Large intestine (tissue), 12 donors: ENCODE measurements at places on chromosomes 16 and 17. TPM values are rescaled to one million over a fixed set of nuclear protein-coding genes. Genes with fewer than 3 reads are reported as not detected.

- no peak for DNase-seq
Measured at GRCh38 chr17:55318715-55319487, 54.1 kb downstream of the HLF start.

GRCh38 chr17:15452746-15453145 is 14.7 kb downstream of the CDRT4 start:
- DNase-seq, result no peak

DNA sequence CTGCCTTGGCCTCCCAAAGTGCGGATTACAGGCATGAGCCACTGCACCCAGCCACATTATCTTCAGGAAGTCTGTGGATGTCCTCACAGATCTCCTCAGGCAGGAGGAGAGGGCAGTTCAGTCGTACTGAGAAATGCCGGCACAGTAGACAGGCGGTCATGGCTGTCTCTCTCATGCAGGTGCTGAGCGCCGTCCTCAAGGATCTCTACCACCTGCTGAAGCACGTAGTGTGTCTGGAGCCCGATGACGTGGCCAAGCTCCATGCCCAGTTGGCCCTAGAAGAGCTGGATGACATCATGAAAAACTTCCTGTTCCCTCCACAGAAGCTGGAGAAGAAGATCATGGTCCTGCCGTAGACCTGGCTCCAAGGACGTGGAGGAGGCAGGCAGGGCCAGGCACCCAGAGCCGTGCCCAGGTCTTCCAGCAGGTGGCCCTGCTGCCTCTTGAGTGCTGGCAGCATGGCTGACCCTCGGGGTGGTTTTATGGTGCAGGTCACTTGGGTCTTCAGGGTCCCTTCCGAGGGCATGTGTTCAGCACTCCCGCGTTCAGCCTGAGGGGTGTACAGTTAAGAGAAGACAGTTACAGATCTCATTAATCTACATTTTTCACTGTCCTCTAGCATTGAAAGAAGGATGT is 22.0 kb upstream of the HAS3 start:
- no peak for DNase-seq

DNA sequence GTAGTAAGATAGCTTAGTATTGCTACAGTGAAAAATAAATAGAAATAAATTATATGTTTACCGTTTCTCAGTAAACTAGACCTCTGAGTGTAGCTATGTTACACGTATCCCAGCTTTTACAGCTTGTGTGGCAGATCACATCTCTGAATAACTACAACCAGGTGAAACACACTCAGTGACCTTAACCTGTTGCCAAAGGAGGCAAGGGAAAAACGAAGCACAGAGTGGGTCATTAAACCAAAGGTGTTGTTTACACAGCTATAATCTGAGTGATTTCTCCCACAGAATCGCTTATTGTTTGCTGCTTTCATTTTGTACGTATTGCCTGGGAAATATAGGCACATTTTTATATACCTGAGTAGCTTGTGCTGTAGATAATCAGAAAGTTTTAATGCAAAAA is 688.2 kb upstream of the KIF2B start:
- DNase-seq, result no peak

DNA sequence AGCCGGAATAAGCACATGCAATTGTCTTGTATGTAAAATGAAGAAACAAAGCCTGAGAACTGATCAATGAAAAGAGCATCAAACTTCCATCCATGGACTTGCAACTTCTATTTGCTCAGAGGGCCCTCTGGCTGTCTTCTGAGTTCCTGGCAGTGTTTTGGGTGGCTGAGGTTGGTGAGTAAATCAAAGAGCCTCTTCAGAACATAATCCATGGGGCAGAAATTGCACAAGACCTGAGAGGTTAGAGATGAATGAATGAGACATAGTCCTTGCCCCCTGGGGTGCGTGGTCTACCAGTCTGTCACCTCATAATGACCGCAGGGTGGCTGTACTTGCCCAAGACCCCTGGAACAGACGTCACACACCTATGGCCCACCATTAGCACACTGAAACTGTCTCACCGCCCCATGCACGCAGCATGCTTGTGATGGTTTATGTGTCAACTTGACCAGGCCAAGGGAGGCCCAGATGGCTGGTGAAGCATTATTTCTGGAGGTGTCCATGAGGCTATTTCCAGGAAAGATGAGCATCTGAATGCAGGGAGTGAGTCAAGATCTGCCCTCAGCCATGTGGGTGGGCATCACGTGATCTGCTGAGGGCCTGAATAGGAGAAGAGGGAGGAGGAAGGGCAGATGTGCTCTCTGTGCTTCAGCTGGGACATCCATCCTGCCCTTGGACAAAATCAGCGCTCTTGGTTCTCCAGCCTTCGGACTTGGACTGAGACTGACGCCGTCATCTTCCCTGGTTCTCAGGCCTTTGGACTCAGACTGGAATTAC is 8.3 kb downstream of the PIK3R6 start:
- DNase-seq, result no peak

DNA sequence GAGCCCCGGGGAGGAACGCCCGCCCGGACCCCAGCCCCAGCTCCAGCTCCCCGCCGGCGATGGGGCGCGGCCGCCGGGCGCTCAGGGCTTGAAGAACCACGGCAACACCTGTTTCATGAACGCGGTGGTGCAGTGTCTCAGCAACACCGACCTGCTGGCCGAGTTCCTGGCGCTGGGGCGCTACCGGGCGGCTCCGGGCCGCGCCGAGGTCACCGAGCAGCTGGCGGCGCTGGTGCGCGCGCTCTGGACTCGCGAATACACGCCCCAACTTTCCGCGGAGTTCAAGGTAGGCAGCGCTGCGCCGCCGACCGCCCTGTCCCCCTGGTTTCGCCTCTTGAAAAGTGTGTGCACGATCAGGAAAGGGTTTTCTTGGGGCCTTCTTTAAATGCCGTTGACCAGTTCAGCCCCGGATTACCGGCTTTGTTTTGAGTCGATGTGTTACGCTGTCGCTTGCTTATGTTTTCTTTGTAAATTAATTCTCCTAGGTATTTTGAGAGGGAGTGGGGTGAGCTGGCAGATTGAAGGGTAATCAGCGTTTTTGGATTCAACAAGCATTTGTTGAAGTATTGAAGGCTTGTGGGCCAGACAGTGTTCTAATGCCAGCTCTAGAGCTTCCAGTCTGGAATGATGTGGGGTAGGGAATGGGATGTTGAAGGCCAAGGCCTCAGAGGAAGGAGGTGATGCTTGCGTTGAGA is 681 bp downstream of the USP43 start:
- DNase-seq, result peak; percentile 62

DNA sequence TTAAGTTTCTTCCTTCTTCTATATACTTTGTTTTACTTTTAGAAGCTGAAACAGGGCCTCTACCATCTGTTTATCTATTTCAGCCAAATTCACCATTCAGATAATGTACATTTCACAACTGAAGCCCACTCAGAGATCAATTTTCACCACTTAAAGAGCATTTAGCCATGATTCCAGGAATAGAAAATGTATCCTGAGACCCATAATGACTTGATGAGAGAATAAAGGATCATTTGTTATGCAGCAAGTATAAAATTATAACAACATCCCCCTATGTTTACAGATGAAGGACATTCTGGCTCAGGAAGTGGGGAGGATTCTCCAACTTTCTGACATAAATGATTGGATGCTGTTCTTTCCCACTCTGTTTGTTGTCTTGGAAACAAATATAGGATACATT is 962.1 kb upstream of the EEF2KMT start:
- no peak for DNase-seq

GRCh38 chr17:82666931-82667667 is 18.9 kb upstream of the WDR45B start:
- no peak for DNase-seq

DNA sequence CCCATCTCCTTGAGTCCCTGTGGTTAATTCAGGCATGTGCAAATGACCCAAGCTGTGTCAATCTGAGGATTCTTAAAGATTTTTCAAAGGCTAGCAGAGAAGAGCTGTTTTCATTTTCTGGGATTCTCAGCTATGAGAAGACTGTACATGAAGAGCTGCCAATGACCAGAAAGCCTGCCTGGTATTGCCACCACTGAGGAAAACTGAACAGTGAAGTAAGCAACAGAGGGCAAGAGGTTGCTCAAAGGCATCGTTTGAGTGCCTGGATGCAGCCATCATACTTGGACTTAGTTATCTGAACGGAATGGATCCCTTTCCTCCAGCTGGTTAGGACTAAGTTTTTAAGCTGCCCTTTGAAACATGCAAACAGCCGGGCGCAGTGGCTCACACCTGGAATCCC is 38.4 kb downstream of the FAM20A start:
- no peak for DNase-seq

DNA sequence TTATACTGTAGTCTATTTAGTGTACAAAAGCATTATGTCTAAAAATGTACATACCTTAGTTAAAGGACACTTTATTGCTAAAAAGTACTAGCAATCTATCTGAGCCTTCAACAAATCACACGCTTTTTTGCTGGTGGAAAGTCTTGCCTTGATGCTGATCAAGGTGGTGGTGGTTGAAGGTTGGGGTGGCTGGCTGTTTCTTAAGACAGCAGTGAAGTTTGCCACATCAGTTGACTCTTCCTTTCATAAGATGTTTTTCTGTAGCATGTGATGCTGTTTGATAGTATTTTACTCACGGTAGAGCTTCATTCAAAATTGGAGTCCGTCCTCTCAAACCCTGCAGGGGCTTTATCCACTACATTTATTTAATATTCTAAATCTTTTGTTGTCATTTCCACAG is 8.6 kb downstream of the ADGRG5 start:
- DNase-seq, result no peak

DNA sequence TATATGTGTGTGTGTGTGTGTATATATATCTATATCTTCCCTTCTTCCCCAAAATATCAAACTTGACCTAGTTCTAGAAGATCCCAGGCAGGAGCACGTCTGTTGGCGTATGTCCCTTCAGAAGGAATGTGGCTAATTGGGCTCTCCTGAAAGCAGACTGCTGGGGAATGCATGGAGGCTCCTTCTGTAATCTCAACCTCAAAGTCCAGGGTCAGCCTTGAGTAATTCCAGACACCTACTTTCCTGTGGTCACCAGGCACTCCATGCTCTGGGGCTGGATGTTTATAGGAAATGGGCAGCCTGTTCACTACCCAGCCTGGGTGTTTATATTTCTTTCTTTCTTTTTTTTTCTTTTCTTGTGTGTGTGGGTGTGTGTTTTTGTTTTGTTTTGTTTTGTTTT is 13.4 kb downstream of the BCO1 start:
- DNase-seq, result peak; percentile 43

DNA sequence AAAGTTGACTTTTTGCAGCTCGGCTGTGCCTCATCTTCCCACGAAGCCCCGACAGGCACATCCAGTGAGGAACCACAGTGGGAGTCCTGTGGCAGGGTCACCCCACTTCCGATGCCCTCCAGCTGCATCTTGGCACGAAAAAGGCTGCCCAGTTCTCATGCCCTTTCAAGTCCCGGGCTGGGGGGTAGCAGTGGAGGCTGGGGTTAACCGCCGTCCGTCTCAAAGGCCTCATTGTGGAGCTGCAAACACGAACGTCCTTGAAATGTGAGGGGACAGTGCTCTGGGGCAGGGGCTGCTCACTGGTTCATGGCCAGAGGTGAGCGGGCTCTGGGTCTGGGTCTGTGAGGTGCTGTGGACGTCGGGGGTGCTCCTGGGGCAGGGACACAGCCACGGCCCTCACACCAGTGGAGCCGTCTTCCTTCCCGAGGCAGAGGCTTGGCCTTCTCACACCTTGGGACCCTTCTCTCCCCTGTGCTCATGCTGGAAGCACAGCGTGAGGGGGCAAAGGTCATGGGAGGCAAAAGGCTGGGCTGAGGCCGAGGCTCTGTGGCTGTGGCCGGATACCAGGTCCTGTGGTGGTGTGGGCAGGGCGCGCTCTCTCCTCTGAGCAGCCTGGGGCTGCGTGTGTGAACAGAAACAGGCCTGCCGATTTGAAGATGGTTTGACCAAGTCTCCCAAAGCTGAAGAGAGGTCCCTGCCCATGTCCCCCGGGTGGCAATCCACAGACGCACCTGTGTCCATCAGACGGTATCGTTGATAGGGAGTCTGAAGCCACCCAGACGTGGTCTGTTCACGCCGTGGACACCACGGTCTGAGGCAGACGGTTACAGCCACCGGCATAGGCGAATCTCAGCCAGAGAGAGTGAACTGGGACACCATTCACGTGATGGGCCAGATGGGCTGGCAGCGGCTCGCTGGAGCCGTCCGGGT is 3.1 kb upstream of the MC1R start:
- DNase-seq, result no peak

GRCh38 chr17:47213540-47213939 is 4.4 kb downstream of the MYL4 start:
- DNase-seq, result no peak

GRCh38 chr17:59498530-59499307 is 66.7 kb upstream of the DHX40 start:
- no peak for DNase-seq

- DNase-seq, result no peak
Measured at GRCh38 chr16:56632848-56633365, 448 bp downstream of the MT1M start.

DNA sequence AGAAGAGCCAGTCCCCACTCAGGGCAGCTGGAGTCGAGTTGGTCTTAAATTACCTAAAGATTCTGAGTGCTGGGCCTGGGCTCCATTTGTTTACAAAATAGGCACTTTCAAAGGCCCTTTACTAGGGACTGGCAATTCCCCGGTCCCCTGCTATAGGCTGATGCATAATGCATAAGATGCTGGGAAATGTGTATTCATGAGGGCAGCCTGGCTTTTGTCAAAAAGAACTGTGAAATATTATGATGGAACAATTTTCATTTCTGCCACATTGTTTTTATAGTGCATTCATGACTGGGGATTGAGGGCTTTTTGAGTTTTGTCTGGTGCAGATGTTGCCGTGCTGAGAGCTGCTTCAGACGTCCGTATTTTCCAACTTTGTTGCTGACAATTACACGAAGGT is 617.0 kb upstream of the CDH5 start:
- DNase-seq, result no peak

SLX1B gene
- 61.3 TPM for polyA plus RNA-seq

RAP1GAP2 gene
- polyA plus RNA-seq, result 21.3 TPM

LRRC75A gene
- 37.2 TPM for polyA plus RNA-seq

SMURF2 gene
- 20.4 TPM for polyA plus RNA-seq

C16orf87 gene
- polyA plus RNA-seq, result 26.9 TPM

NUP88 gene
- polyA plus RNA-seq, result 55.3 TPM

INCA1 gene
- 4.6 TPM for polyA plus RNA-seq

PYDC1 gene
- 0.19 TPM for polyA plus RNA-seq

GRAP gene
- polyA plus RNA-seq, result 2.9 TPM

PDILT gene
- not detected for polyA plus RNA-seq

C1QTNF8 gene
- polyA plus RNA-seq, result 0.03 TPM

PLD6 gene
- polyA plus RNA-seq, result 6.0 TPM

SCN4A gene
- polyA plus RNA-seq, result 0.22 TPM
